ENCODE measurements at places on chromosomes 2 and 18. TPM values are rescaled to one million over a fixed set of nuclear protein-coding genes. Genes with fewer than 3 reads are reported as not detected.

Gene SCN2A
- 0.14 TPM for total RNA-seq

Gene ANKRD30B
- total RNA-seq, result not detected

Gene AAK1
- total RNA-seq, result 77.0 TPM

Gene COL6A3
- 81.9 TPM for total RNA-seq

Gene TEX51
- not detected for total RNA-seq

Gene RAB17
- 104 TPM for total RNA-seq

Gene UGT1A4
- 2.0 TPM for total RNA-seq

Gene OTOF
- total RNA-seq, result not detected

Gene ALKAL2
- total RNA-seq, result not detected

Gene ZC3H6
- total RNA-seq, result 2.8 TPM

Gene GPATCH11
- 7.9 TPM for total RNA-seq

Gene UGT1A6
- total RNA-seq, result 16.1 TPM

Gene CCDC121
- 3.8 TPM for total RNA-seq

Gene ASB18
- total RNA-seq, result not detected

Gene LIMS2
- total RNA-seq, result 38.6 TPM

Gene C2orf72
- total RNA-seq, result 18.9 TPM

Gene PFN4
- not detected for total RNA-seq

Gene PID1
- total RNA-seq, result 21.6 TPM

Gene RAB27B
- 1.2 TPM for total RNA-seq

Gene BOK
- 84.2 TPM for total RNA-seq

Gene ST6GAL2
- total RNA-seq, result 0.27 TPM

Gene SERPINB12
- total RNA-seq, result not detected

Gene SATB2
- 292 TPM for total RNA-seq

Gene BCL11A
- 11.3 TPM for total RNA-seq

Gene MC5R
- not detected for total RNA-seq

Gene C2orf92
- 13.8 TPM for total RNA-seq

Gene HOXD12
- total RNA-seq, result not detected

Gene BMP10
- total RNA-seq, result not detected

Gene KCNF1
- total RNA-seq, result 0.27 TPM

Gene TYW5
- total RNA-seq, result 4.9 TPM

Gene KYNU
- total RNA-seq, result not detected

Gene FLACC1
- 1.6 TPM for total RNA-seq

Gene FAM161A
- total RNA-seq, result 1.9 TPM

Gene GAD1
- total RNA-seq, result not detected

Data from transverse colon (tissue), 4 donors.